ENCODE measurements at places on chromosomes 2 and 18. TPM values are rescaled to one million over a fixed set of nuclear protein-coding genes. Genes with fewer than 3 reads are reported as not detected.

DNA sequence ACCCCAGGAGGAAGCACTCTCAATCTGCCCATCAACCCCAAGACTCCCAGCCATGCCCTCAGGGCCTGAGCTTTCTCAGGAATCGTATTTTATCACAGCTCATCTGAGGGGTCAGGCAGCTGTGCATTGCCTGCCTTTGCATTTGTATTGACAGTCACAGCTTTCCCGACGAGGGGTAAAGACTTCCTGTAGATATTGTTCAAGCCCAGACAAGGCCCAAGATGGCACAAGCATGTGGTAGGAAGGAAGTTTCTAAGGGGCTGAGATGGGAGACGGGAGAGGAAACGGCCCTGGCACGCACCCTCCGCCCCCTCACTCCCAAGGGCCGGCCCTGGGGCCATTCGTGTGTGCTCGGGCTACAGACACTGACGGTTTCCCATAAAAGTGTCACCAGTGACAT lies 34.2 kb upstream of the PRLH start:
- DNase-seq = no peak

- no peak for DNase-seq
Measured at GRCh38 chr2:166901336-166901735, 13.1 kb downstream of the XIRP2 start.

GRCh38 chr2:7430869-7431641 lies 513.8 kb downstream of the RNF144A start:
- DNase-seq = no peak

Gene CCDC150
- total RNA-seq = 9.1 TPM

Gene ZNF385B
- total RNA-seq = not detected

Gene MAP2
- total RNA-seq = not detected

Measured in G401 (cell line).